Thymus (tissue), 14 donors: ENCODE measurements at places on chromosomes 16 and 17. TPM values are rescaled to one million over a fixed set of nuclear protein-coding genes. Genes with fewer than 3 reads are reported as not detected.

DNA sequence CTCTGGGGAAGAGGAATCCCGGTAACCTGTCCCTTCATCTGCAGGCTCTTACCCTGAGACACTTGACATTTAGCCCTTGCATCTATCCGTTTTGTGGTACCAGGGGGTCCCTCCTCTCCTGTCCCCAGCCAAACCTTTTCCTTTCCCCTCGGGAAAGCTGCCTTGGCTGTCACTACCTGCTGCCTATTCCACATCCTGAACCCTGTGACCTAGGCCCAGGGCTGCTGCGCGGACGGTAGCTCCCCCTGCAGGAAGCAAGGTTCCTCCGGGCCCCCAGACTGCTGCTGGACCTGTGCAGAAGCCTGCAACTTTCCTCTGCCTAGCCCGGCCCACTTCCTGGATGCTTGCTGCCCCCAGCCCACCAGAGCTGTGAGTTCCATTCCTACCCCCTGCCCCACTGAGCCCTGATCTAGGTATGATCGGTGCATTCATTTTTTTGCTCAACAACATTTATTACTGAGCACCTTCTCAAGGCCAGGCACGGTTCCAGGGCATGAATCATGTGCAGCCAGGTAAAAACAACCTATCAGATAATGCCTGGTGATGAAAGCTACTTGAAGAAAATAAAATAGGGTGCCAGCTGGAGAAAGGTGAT lies 10.5 kb upstream of the ALDOA start:
- DNase-seq = peak; percentile 63
- no peaks in the 10 kb centered on the region for H3K36me3 ChIP-seq
- H3K4me3 ChIP-seq = no peak overlapping the region
- peaks cover 35% of the 10 kb centered on the region for H3K4me1 ChIP-seq
- no peak overlapping the region for H3K27ac ChIP-seq
- no peaks in the 10 kb centered on the region for H3K27me3 ChIP-seq

GRCh38 chr17:72901657-72902056 lies 190.8 kb downstream of the SLC39A11 start:
- no peak for DNase-seq
- H3K27me3 ChIP-seq = no peaks in the 10 kb centered on the region
- H3K36me3 ChIP-seq = no peaks in the 10 kb centered on the region
- no peak overlapping the region for H3K4me3 ChIP-seq

- peaks cover 63% of the 10 kb centered on the region for H3K27me3 ChIP-seq
- H3K4me1 ChIP-seq = peaks cover 30% of the 10 kb centered on the region
- H3K27ac ChIP-seq = no peak within 1 kb of the TSS
- peak within 1 kb of the TSS; percentile 52 for H3K4me3 ChIP-seq
Observed at GRCh38 chr17:8123695-8124349, at the start of gene HES7. TSS of gene HES7 (minus strand) at chr17:8124106. CDS start at chr17:8124084, 22 bp downstream.

GRCh38 chr16:85782451-85782850 lies 16.9 kb downstream of the EMC8 start:
- no peak overlapping the region for H3K4me3 ChIP-seq
- H3K27ac ChIP-seq = no peak overlapping the region
- no peaks in the 10 kb centered on the region for H3K4me1 ChIP-seq
- no peaks in the 10 kb centered on the region for H3K27me3 ChIP-seq
- H3K36me3 ChIP-seq = peaks cover 60% of the 10 kb centered on the region
- no peak for DNase-seq

- no peaks in the 10 kb centered on the region for H3K27me3 ChIP-seq
- peak within 1 kb of the TSS; percentile 80 for H3K27ac ChIP-seq
- DNase-seq = no peak
- H3K4me3 ChIP-seq = peak within 1 kb of the TSS; percentile 85
- peaks cover 6% of the 10 kb centered on the region for H3K4me1 ChIP-seq
Observed at GRCh38 chr17:50425682-50426471, at the start of gene ACSF2. TSS of gene ACSF2 (plus strand) at chr17:50426218. CDS start at chr17:50426262, 44 bp downstream.

DNA sequence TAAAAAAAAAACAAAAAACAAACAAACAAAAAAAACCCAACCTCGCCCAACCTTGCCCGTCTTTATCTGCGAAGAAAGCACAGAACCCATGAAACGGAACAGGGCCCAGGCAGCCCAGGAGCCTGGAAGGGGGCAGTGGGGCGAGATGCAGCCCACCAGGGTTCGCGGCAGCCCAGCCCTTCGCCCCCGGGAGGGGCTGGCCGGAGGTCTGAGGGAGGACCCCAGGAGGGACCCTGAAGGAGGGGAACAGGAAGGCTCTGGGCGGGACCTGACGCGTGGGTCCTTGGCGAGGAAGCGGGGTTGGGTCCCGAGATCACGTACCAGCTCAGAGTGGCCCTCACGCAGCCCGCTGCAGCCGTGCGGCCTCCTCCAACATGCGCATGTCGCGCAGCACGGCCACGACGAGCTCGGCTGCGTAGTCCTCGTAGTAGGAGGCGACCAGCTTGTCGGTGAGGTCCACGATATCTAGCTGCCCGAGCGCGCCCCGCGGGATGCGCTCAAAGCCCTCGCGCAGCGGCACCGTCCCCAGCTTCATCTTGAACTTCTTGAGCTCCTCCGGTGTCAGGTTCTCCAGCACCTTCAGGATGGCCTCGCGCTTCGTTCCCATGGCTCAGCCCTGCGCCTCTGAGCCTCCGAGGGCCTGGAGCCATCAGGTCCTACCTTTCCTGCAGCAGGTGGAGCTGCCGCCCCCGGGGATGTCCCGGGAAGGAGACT lies at the start of gene PYDC1:
Gene PYDC1 (minus strand): TSS at position 714 of the 714 bp plus-strand sequence. CDS start 107 bp downstream, at position 607.
- DNase-seq = no peak
- peaks cover 14% of the 10 kb centered on the region for H3K4me1 ChIP-seq
- peaks cover 45% of the 10 kb centered on the region for H3K27me3 ChIP-seq
- H3K36me3 ChIP-seq = no peaks in the 10 kb centered on the region
- H3K4me3 ChIP-seq = no peak within 1 kb of the TSS

DNA sequence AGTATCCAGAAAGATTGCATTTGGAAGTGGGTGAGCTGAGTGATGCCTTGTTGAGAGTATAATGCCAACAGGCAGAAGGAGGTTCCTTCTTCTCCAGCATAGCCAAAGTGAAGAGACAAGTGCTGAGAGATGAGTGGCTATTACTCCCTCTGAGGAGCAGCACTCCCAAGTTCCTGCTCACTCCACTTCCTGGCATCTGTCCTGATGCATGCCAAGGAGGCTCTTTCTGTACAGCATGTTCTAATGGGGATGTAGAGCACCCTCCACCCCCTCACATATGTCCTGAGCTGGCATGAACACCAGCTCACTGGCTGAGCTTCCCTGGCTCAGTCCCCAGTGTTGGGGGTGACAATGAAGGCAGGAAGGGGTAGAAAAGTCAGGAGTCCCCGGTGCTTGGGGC lies 44.2 kb upstream of the DNAH9 start:
- DNase-seq = no peak
- H3K27ac ChIP-seq = no peak overlapping the region
- H3K4me1 ChIP-seq = no peaks in the 10 kb centered on the region
- no peaks in the 10 kb centered on the region for H3K36me3 ChIP-seq
- no peaks in the 10 kb centered on the region for H3K27me3 ChIP-seq
- H3K4me3 ChIP-seq = no peak overlapping the region

DNA sequence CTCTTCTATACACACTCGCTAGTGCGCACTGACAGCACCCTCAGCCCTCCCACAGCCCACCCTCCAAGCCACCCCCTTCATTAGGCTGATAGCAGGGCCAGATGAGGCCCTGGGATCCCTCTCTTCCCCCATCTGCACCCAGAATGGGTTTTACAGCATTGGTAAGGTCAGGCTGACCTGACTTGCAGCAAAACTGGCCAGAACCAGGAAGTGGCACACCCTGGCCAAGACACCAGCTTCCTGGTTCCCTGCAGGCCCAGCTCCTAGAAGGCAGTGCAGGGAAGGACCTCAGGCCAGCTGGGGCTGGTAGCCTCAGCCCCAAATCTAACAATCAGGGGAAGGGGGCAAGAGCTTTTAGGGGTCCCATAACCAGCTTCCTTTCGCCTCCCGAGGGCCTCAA lies 50.0 kb upstream of the MRPS23 start:
- H3K27ac ChIP-seq = no peak overlapping the region
- peaks cover 57% of the 10 kb centered on the region for H3K4me1 ChIP-seq
- no peaks in the 10 kb centered on the region for H3K36me3 ChIP-seq
- no peaks in the 10 kb centered on the region for H3K27me3 ChIP-seq

DNA sequence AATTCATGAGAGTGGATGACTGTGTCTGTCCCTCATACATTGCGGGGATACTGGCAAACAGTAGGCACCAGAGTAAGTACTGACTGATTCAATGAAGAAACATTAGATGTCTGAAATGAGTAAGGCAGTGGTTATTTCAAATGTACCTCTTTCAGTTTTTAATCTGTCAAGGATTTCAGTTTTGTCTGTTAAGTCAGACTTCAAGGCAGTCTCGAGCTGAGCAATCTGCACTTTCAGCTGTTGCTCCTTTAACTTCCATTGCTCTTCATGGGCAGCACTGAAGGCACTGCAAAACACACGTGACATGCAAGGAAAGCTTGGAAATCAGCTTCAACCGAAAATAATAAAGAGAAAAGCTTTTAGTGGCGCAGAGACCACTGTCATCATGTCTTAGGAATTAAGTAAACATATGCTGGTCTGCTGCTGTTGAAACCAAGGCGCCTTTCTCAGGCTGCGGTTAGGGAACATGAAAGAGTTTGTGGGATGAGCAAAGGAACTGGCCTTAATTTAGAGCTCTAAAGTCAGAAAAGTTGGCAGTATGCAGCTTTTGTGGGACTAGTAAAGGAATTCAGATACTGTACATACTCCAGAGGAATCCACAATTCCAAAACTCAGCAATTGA lies 38.8 kb downstream of the RPGRIP1L start:
- no peak overlapping the region for H3K27ac ChIP-seq
- no peaks in the 10 kb centered on the region for H3K36me3 ChIP-seq
- no peaks in the 10 kb centered on the region for H3K27me3 ChIP-seq
- no peak overlapping the region for H3K4me3 ChIP-seq
- no peaks in the 10 kb centered on the region for H3K4me1 ChIP-seq

NLRC5 gene
- total RNA-seq = 23.3 TPM

AXIN1 gene
- total RNA-seq = 20.0 TPM

TRPV3 gene
- total RNA-seq = 0.38 TPM

LGALS9 gene
- 45.7 TPM for total RNA-seq

CLDN6 gene
- total RNA-seq = 0.28 TPM
